ENCODE measurements at places on chromosomes 13 and 19.

DNA sequence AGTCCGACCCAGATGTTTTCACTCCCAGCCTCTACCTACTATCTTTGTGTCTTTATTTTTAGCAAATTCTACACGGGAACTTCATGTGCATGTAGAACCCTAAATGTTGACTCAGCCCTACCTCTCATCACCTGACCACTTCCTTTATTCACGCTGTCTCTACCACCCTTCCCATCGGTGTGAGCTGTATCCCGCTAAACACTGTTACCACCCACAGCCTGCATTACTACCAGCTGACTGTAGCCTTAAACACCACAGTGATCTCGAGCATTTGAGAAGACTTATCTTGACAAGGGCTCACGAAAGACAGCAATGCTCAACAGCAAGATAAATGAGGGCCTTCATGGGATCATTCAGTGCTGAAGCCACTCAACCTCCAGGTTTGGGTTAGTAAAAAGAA lies 15.1 kb downstream of the NCR1 start:
- no peak for DNase-seq

DNA sequence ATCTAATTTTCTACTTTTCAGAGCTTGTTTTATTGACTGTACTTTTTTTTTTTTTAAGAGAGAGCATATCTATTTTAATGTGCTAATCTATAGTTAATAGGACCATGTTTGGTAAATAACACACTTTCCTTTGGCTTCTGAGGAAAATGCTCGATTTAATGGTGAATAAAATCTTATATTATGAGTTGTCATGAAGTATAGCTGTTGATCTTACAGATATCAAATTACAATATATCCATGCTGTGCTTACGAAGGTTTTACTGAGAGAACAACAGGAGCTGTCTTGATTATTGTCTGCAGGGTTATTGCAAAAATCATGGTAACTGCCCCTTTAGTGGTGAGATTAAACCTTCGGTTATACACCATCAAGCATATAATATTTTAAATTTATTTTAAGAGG lies 29.6 kb downstream of the URI1 start:
- DNase-seq = no peak

- no peak for DNase-seq
Observed at GRCh38 chr13:61362522-61362921, 53.1 kb downstream of the PCDH20 start.

- no peak for DNase-seq
Observed at GRCh38 chr13:40503966-40504591, 162.4 kb downstream of the FOXO1 start.

- DNase-seq = no peak
Observed at GRCh38 chr13:40615619-40616018, 50.8 kb downstream of the FOXO1 start.

DNA sequence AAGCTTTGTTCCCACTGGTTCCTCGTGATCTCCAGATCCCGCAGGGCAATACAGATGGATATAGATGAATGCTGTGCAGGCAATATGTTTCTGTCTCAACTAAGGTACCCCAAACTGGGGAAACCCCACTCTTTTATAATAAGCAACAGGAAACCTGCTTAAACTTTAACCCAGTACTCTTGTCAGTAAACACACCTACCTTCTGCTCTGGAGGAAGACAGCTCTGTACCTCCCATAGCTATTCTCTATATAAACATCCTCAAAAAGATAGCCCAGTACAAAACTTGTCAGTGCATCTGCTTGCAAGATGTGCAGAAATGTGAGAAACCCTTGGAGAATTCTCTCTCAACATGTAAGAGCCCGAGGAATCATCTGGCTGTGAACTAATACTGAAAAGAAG lies 583.6 kb downstream of the OLFM4 start:
- DNase-seq = no peak

DNA sequence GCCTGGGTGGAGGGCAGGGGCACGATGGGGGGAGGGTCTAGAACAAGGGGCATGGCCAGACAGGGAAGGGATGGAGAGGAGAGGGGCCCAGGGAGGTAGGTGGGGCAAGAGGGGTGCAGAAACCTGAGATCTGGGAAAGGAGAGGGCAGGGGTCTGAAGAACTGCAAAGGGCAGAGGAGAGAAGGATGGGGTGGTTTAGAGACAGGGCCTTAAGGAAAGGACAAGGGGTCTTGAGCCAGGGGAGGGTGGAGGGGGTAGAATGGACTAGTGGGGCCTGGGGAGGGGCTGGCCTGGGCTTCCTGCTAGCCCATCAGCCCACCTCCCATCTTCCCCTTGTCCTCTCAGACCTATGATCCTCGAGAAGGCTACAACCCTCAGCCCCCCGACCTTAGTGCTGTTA lies 72.5 kb downstream of the RYR1 start:
- no peak for DNase-seq

- no peak for DNase-seq
Observed at GRCh38 chr13:52195401-52195837, 36.0 kb upstream of the NEK3 start.

DNA sequence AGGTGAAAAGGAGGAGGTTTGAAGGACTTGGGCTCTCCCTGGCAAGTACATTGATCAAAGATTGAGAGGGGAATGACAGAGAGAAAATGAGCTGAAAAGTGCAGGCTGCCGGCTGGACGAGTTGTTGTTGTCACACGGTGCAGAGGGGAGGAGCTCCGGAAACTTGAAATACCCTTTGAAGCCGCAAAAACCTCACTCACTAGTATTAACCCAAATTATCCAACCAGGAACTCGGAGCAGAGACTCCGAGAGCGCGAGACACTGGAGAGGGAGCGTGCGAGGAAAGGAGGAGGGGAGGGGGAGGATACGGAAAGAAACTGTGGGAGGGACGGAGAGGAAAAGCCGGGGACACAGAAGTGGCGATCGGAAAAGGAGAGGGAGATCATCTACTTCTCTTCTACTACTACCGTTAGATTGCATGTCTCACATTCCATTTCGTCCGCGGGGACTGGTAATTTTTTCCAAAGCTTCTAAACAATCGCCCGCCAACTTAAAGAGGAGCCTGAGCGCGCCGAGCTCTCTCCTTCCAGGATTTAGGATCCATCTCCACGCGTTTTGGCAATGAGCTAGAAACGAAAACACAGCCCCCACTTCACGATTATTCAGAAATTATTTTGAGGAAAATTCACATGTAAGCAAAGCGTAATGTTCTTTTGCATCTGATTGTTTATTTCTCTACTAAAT lies at the start of gene DACH1:
DACH1 (minus strand) TSS at position 74 of the 684 bp plus-strand sequence.
- peak; percentile 82 for DNase-seq

- no peak for DNase-seq
Observed at GRCh38 chr19:6220385-6221191, 59.2 kb downstream of the MLLT1 start.

Measured in OCI-M1 (cell line).